ENCODE measurements at places on chromosomes 1 and 21.

- no peak for DNase-seq
Measured at GRCh38 chr1:192574073-192574472, 1.5 kb upstream of the RGS1 start.

- no peak for DNase-seq
Measured at GRCh38 chr1:39295901-39296300, 91.4 kb downstream of the MACF1 start.

DNA sequence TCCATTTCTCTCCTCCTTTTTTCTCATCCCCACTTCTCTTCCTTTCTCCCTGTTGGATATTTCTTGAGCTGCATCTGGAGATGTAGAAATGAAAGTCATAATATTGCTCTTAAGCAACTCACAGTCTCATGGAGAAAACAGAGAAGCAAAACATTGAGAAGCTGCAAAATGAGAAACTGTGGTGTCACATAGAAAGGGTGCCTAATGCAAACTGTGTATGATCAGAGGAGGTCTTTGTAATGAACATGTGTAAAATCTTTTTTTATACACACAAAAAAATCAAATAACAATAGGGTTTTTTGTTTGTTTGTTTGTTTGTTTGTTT lies 11.8 kb upstream of the SLAMF7 start:
- no peak for DNase-seq

- no peak for DNase-seq
Measured at GRCh38 chr1:34267326-34267725, 90.6 kb downstream of the C1orf94 start.

DNA sequence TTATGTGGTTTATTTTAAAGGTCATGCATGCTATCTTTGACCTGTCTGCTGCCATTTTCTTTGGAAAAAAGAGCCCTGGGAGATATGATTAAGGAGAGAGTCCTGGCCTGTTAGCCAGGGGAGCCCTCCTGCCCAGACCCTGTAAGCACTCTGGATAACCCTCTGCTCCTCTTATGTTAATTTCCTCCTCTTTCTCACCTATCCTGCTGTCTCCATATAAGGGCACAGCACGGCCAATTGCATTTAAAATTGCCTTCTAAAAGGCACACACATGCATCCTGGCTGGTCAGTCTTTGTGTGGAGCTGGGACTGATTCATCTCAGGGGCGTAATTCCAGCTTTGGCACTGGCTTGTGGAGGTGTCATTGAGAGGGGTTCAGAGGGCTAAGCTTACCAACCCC lies 158.9 kb downstream of the ST6GALNAC5 start:
- DNase-seq = no peak

DNA sequence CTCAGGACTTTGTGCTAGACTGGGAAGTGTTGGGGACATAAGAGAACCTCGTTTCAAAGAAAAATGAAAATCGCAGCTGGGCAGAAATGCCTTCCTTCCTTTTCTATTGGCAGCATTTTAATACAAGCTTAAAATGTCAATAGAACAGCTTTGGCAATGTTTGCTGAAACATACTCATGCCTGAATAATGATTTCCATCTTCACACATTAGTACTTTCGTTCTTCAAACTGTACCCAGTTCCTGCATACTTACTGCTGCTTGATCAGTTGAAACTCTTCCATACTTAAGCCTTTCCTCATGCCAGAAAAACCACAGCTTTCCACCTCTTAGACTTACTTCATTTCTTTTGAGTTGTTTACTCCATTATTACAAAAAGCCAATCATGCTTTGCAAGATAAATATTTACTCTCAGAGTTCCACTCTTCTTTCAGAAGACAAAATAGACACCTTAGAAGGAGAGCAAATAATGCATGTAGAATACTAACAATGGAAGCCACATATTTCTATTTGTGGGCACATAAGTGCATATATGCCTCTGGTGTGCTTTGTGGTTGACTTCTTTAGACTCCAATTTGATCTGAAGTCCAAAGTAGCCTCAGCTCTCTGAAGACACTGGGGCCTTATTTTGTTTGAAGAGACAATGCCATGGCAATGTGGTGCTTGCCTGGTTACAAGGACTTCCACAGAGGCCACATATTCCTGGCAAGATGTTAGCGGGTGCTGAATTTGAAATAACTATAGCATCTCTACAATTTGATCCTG lies 22.7 kb upstream of the CD55 start:
- no peak for DNase-seq

DNA sequence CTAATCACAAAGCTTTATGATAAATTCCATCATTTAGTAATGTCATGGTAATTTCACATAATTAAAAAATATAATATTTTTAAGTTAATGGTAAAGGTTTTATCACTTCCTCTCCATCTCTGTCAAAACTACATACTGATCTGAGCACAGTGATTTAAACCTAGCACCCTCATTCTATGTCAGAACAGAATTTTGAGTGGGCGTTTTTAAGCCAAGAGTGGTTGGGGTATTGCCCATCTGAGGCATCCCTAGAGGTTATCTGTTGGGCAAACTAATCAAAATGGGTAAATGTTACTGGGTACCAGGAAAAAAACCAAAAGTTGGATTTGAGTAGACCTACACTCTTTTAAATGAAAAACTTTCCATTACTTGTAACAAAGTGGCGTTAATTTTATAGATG lies 100.7 kb upstream of the GFI1 start:
- DNase-seq = no peak

DNA sequence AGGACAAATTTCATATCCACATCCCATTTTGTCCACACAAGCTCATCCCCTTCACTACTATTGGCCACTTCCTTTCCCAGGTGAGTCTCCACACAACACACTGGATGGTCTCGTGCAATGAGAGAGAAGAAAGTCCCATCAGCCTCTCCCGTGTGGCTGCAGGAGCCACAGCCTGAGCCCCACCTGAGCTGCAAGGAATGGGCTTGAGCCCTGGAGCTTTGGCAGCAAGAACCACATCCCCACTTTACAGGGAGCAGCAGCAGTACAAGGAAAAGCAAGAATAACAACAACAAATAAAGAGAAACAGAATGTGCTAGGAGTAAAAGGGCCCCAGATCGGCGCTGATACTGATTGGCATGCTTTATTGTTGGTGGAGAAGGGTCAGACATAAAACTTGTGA lies 117.7 kb downstream of the TPTE start:
- no peak for DNase-seq

- DNase-seq = no peak
Measured at GRCh38 chr1:4312024-4312423, 342.4 kb upstream of the AJAP1 start.

GRCh38 chr21:35953597-35953996 lies 106.7 kb downstream of the SETD4 start:
- DNase-seq = no peak

GRCh38 chr1:53894644-53895043 lies 657 bp downstream of the DIO1 start:
- DNase-seq = no peak

GRCh38 chr1:83990734-83991133 lies 8.2 kb downstream of the TTLL7 start:
- no peak for DNase-seq

DNA sequence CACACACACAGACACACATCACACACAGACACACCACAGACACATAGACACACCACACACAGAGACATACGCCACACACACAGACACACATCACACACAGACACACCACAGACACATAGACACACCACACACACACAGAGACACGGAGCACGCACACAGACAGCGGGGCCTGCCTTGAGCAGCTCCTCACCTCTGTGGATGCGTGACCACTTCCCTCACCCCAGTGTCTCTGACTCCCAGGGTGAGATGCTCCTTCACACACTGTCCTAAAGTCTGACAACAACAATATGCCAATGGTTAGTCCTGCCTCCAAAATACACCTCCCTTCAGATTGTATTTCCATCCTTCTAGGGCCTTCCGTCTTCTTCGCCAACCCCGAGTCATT lies 48.2 kb downstream of the IER5 start:
- DNase-seq = no peak

- DNase-seq = no peak
Measured at GRCh38 chr1:3992103-3992556, 92.1 kb upstream of the C1orf174 start.

DNA sequence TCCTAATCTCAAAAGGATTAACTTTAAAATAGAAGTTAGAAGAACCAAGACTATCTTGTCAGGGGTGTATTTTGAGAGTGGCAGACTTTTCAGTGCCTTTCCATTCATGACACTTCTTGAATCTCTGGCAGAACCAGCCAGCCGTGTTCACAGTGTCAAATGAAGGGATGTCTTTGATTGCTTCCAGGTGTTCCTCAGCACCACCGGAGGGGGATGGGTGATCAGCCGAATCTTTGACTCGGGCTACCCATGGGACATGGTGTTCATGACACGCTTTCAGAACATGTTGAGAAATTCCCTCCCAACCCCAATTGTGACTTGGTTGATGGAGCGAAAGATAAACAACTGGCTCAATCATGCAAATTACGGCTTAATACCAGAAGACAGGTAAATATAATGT lies 32.3 kb downstream of the FMO1 start:
- no peak for DNase-seq

- no peak for DNase-seq
Measured at GRCh38 chr1:74513411-74514300, 1.2 kb upstream of the LRRC53 start.

Data from activated naive CD4-positive, alpha-beta T cell (primary cell).